ENCODE measurements at places on chromosomes 2 and 18.

- DNase-seq: peak; percentile 51
These were observed 119.3 kb upstream of the RBBP8 start for GRCh38 chr18:22813648-22814328.

DNA sequence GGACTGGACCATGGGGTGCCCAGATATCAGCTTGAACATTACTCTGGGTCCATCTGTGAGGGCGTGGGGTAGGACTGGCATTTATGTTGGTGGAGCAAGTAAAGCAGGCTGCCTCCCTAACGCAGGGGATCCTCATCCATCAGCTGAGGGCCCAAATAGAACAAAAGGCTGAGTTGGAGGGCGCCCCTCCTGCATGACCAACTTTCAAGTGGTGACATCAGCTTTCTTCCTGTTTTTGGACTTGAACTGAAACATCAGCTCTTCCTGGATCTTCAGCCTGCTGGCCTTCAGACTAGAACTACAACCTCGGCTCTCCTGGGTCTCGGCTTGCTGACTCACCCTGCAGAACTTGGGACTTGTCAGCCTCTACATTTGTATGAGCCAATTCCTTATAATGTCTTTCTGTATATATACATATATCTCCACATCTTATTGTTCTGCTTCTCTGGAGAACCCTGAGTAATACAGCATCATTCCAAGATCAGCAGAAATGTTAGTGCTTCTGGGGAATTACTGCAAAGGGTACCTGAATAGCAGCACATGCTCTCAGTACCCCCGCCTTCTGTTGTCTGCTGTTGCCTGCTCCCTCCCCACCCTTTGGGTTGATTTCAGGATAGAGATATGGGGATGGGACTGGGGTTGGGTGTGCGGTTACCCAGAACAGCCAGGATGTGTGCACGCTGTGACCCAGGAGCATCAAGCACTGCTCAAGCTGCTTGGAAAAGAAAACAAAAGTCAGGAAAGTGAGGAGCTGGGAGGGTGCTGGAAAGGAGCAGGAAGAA lies 20.0 kb downstream of the TMEM127 start:
- peak; percentile 46 for DNase-seq

GRCh38 chr18:59041819-59042815 lies 97.6 kb upstream of the SEC11C start:
- no peak for DNase-seq

GRCh38 chr2:111057045-111057444 lies 63.7 kb upstream of the BCL2L11 start:
- no peak for DNase-seq

DNA sequence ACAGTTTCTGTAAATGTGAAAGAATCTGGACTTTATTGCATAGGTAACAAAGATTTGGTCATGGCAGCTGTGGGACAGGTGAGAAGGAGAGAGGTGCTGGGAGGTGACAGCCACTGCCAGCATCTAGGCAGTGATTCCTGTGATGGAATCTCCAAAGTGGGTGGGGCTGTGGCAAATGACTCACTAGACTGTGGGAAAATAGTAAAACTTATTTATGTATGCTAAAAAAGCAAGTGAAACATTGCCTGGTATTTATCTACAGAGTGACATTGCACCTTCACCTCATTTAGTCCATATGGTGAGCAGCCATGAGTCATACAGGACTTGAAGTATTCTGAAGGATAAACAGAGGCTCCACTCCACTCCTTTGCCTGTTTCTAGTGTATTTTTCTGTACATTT lies 145.3 kb upstream of the MEX3C start:
- no peak for DNase-seq

GRCh38 chr2:160376576-160376975 lies 117.0 kb downstream of the RBMS1 start:
- no peak for DNase-seq

Measured in common myeloid progenitor, CD34-positive (primary cell).